Activated CD4-positive, alpha-beta T cell treated with anti-CD3 and anti-CD28 coated beads, Interleukin-2, amount 10 ng/mL, durations not matched to agents 7 days and 5 days (primary cell): ENCODE measurements at places on chromosomes 4 and X. TPM values are rescaled to one million over a fixed set of nuclear protein-coding genes. Genes with fewer than 3 reads are reported as not detected.

MANBA gene
- 13.8 TPM for total RNA-seq

C1GALT1C1 gene
- 25.6 TPM for total RNA-seq

SLC9B2 gene
- 19.9 TPM for total RNA-seq

SLC25A53 gene
- total RNA-seq: 6.3 TPM

CCDC110 gene
- total RNA-seq: not detected

DDX53 gene
- total RNA-seq: not detected

DNA sequence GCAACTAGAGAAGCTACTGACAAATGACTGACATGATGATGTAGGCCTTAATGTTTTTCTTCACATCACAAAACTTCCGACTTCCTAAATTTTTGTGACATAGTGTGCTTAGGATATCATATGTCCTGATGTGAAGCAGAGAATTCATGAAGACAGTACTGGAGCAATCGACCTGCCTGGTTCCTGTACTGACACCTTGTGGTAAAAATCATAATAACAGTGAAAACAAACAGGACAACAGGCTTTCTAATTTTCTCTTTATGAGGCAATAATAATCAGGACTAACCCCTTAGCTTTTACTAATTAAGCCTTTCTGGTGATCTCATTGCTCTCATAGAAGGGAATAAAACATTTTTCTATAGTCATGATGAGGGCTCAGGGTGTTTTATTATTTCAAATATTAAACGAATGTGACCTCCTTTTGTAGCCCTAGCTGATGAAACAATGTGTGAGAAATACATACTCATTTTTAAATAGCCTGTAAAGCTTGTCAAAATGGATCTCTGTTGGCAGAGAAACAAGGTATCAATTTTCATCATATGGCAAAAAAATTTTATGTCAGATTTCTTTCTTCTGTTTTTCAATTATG, 158.4 kb downstream of the TENT5D start:
- DNase-seq: no peak

- no peak for DNase-seq
Measured at GRCh38 chrX:74505437-74505836, 84.1 kb downstream of the SLC16A2 start.

DNA sequence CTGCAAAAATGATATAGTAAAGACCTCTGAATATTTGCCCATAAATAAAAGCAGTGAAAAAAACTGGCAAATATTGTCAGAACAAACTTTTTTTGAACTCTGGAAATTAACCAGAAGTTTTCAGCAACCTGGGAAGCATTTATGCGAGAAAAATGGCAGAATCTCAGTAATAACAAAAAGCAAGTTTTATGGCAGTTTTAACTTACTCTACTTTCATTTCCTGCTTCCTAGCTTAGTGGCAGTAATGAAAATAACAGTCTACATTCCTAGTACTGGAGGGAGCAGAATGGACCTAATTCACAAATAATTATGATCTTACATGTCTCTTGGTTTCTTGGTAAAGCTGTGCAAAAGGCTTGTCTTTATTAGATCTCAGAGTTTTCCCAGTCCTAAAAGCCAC, 460.1 kb downstream of the NAF1 start:
- DNase-seq: no peak

DNA sequence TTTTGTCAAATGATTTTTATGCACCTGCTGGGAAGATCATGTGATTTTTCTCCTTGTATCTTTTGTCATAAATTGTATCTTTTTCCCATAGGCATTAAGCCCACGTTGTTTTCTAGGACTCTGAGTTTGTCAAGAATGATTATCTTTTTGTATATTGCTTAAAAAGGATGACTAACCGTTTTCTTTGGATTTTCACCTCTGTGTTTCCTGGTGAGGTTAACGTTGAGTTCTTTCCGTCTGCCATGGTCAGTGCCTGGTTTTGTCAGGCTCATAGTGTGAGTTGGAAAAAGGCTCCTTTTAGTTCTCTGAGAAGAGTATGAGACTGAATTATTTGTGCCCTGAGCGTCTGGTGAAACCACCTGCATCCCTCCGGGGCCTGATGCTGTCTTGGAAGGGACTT, 21.9 kb downstream of the PCGF3 start:
- DNase-seq: no peak

DNA sequence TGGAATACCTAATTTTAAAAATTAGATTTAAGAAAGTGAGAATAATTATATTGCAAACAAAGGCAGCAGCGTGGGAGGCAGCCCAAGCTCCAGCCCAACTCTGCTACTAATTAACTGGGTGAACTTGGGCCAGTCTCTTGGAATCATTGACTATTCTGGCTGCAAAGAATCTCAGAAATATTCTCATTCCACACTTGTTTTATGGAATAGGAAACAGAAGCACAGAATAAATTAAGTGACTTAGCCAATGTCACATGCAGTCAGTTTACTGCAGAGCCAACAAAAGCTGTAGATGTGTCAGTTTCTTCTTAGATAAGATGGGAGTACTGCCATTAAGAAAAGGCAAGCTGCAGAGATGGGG, 132.6 kb upstream of the FAM9B start:
- DNase-seq: no peak

DNA sequence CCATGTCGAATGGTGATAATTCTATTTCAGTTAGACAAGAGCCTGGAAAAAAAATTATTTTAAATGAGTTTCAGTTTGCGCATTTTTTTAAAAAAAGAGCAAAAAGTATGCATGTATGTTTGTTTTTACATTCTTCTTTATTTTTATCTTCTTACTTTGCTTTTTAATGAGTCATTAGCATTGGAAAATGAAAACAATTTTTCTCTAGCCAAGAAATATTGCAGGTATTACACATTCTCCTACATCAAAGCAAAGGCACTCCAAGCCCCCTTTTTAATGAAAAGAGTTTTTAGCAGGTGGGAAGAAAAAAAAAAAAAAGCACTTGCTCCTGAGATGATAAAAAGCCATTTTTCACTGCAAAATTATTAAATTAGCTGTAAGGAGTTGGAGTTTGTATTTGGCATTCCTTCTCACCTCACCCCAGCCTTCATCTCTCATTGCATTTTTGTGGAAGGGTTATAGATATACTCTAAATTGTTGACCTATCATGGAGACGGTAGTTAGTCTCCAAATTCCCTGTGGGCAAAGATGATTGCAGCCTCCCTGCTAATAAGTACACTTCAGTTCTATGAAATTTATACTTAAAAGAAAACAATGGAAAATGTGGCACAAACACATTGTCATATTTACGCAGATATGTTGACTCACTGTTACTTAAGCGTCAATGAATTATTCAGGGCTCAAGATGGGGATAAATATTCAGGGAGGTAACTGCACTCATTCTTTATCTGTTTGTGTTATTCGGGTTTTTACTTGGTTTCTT, 43.8 kb downstream of the PALLD start:
- no peak for DNase-seq

- DNase-seq: no peak
Measured at GRCh38 chrX:65642914-65643491, 24.5 kb upstream of the MSN start.

- DNase-seq: no peak
Measured at GRCh38 chr4:1411436-1412375, 5.5 kb upstream of the NKX1-1 start.

- DNase-seq: no peak
Measured at GRCh38 chrX:28177202-28177601, 196.0 kb upstream of the DCAF8L1 start.

DNA sequence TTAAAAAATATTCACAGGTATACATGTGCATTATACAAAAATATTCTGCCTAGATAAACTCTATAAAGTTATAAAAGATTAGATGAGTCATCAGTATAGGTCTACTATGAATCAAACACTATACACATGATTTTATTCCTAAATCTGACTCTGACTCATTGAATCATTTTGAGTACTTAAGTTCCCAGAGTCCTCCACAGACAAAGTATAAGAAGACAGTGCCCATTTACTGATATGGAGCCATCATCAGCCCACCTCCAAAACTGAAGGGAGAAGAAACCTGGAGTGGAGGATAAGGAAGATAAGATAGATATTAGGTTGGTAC, 28.7 kb upstream of the ANTXR2 start:
- DNase-seq: no peak

DNA sequence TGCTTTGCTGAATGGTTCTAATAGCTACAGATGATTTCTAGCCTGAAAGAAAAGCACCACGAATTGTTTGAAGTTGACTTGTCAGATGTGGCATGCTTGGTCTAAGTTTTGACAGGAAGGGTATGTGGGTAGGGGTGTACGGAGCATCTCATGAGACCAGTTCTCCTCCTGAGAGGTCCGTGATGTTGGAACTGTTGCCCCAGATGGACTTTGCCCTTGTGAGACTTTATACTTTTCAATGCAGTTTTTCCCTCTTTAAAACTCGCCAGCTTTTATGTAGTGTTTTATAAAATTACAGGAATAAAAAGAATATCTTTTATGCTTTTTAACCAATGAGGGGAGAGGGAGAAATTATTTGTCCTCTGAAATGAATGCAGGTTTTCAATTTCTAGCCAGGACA, 16.6 kb upstream of the XG start:
- no peak for DNase-seq

GRCh38 chr4:85005865-85006377, 39.4 kb upstream of the WDFY3 start:
- no peak for DNase-seq

- no peak for DNase-seq
Measured at GRCh38 chr4:162401021-162401420, 237.2 kb upstream of the FSTL5 start.

DNA sequence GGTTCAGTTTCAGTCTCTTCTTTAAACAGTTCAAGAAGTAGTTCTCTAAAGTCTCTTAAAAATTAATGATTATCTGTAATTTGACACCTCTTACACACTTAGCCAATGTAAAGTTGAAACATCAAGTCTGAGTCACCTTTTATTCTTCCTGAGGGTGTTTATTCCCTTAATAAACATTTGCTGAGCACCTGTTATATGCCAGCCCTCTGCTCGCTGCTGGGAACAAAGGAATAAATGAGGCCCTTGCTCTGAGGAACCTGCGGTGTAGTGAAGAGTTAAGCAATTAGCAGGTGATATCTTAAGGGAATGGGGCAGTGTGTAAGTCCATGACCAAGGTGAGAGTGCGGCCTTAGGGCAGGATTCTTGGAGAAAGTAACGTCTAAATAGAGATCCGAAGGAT, 5.2 kb upstream of the NDNF start:
- no peak for DNase-seq

DNA sequence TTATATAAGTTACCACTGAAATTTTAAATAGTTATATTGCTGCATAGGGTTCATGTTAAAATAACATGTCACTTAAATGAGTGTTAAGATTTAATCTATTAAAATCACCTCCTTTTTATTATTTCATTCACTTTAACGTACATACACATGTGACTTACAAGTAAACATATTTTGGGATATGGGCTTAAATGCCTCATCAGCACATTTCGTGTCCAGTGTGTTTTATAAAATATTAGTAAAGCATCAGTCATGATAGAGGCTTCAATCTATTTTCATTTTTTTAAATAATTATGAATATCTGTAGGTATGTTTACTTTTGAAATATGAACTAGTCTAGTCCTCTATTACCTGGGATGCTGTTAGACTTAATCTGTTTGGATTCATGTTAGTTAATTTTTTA, 143.6 kb downstream of the NPNT start:
- DNase-seq: no peak

DNA sequence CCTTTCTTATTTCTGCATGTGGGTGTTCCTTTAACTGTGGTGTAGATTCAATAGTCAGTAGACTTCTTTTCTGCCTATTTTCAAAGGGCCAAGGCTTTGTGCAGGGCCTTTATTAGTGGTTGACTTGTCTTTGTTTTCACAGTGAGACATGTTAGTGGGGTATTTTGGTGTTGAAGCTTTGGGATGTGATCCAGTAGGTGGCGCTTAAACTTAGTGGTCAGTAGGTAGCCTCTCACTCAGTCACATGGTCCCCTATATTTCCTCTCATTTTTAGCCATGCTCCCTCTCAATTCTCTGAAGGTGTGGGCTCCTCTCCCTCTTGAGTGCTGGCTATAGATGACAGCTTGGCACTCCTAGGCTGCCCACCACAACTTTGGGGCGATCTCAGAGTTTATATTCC, 23.4 kb upstream of the SLC10A7 start:
- DNase-seq: no peak

DNA sequence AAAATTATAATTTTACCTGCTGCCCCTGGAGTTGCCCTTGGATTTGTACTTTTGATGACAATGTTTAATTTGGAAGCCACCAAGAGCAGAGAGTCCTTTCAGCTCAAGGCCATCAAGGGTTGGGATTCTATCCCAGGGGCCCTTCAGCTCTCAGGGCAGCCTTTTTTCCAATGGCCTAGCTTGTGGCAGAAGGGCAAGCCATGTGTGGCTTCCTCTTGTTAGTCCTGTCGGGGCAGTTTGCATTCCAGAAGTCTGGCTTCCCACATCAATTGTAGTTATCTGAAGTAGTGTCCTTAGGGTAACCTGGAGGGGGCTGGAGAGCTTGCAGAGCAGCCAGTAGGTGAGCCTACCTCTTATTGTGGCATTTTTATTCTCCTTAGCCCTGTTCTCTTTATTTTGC, 569.4 kb downstream of the TRAM1L1 start:
- no peak for DNase-seq

DNA sequence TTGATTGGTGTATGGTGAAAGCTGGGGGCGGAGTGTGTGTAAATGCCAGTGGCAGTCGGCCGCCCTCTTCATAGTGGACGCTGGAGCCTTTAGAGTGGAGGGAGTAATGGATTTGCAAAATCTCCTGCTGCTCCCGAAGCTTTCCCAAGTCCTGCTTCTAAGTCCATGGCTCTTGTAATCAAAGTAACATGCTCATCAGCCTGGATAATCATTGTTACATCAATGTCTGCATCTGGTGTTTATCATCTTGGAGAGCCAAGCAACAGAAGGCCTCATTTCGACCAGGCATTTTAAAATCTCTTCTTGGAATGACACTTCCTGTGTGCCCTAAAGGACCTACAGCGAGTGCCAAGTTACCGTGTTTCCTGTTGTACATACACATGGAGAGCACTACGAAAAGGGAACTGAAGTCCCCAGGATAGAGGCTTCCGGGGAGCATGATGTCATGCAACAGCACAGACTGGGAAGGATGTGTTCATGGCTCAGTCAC, 32.2 kb downstream of the UNC5C start:
- no peak for DNase-seq

GRCh38 chr4:147423229-147423628, 57.7 kb upstream of the EDNRA start:
- no peak for DNase-seq

DNA sequence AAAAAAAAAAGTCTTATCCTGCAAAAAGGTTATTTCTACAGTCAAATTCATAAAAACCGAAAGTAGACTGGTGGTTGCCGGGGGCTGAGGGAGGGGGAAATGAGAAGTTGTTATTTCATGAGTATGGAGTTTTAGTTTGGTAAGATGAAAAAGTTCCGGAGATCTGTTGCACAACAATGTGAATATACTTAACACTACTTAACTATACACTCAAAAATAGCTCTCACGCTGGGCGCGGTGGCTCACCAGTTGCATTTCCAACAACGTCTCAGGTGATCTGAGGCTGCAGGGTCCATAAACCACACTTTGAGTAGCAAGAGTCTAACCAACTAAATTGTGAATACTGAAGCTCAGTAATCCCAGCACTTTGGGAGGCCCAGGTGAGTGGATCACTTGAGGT, 52.4 kb downstream of the ANOS1 start:
- no peak for DNase-seq

DNA sequence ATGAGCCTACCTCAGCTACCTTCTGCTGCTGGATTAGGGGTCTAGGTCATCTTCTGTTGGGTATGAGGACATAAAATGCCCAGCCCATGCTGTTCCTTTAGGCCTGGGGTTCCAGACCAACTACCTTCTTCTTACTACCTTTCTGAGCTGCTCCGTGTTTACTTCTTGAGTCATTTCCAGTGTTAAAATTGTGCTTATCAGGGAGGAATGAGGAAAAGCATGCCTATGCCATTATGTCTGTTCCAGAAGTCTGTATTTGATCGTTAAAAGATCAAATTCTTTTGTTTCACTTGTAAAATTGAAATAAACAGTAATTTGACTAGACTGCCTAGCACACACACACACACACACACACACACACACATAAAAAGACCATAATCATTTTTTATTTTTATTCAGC, 1912.7 kb upstream of the TENM3 start:
- DNase-seq: no peak
